ENCODE measurements at places on chromosomes 3 and 15.
A peak's percentile ranks its signal among the peaks of the same experiment; 100 is the strongest.

- no peak for DNase-seq
These were observed 97.4 kb upstream of the RBMS3 start for GRCh38 chr3:29183346-29184087.

GRCh38 chr3:127172781-127173515 lies 20.0 kb upstream of the PRR23E start:
- DNase-seq, result no peak

GRCh38 chr3:81931265-81932251 lies 170.1 kb upstream of the GBE1 start:
- DNase-seq, result peak; percentile 1

DNA sequence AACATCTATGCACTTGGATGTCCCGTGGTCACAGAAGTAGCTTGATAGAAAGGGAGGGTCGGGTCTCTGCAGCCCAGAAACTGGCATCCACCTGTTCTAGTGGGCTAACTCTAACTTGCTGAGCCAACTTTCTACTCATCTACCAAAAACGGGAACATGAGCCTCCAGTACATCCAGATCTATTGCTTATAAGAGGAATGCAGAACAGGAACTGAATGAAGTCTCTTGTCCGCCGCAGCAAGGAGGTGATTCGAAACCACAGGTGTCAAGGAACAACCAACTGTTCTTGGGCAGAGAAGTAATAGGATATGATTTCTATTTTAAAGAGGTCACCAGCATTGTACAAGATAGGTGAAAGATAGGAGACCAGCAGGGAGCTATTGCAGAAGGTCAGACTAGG lies 17.9 kb downstream of the TERC start:
- no peak for DNase-seq

GRCh38 chr15:29044503-29044901 lies 158.7 kb downstream of the APBA2 start:
- no peak for DNase-seq

DNA sequence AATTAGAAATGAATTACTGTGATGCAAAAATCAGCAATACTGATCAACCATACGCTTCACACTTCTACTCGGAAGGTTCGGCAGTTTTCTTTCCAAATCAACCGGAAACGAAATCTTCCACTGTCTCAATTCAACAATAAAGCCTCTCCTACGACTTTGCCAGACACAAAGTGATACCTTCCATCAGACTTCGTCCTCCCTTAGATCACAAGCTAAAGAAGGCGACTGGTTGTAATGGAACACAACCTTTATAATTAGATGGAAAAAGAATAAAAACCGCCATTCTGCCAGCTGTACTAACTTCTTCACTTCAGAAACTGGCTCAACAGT lies 618 bp downstream of the PARL start:
- DNase-seq, result no peak

DNA sequence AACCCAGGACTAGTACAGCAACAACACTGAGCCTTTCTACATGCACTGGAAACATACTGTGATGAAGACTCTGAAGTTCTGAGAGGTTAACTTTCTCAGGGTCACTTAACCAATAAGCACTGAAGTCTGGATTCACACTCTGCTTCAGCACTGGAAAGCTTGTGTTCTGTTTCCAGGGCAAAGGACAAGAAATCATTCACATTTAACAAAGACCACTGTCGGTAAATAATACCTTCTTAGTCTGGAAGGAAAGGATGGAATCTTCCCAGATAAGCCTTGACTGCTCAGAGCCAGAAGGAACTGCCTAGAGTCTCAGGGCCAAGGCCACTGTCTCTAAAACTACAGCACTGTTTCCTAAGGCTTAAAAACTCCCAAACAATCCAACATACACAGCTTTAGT lies 4.3 kb upstream of the GLYCTK start:
- no peak for DNase-seq

DNA sequence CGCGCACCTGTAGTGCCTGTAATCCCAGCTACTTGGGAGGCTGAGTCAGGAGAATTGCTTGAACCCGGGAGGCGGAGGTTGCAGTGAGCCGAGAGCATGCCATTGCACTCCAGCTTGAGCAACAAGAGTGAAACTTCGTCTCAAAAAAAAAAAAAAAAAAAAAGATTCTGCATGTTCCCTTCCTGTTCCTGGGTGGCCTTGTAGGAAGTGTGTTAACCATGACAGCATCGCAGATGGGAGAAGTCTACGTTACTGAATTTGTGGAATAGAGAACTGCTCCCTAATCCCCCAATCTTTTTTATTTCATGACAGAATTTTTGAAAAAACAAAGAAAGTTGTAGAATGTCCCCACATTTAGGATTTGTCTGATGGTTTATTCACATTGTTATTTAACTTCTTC lies 45.4 kb downstream of the FOXL2 start:
- no peak for DNase-seq

DNA sequence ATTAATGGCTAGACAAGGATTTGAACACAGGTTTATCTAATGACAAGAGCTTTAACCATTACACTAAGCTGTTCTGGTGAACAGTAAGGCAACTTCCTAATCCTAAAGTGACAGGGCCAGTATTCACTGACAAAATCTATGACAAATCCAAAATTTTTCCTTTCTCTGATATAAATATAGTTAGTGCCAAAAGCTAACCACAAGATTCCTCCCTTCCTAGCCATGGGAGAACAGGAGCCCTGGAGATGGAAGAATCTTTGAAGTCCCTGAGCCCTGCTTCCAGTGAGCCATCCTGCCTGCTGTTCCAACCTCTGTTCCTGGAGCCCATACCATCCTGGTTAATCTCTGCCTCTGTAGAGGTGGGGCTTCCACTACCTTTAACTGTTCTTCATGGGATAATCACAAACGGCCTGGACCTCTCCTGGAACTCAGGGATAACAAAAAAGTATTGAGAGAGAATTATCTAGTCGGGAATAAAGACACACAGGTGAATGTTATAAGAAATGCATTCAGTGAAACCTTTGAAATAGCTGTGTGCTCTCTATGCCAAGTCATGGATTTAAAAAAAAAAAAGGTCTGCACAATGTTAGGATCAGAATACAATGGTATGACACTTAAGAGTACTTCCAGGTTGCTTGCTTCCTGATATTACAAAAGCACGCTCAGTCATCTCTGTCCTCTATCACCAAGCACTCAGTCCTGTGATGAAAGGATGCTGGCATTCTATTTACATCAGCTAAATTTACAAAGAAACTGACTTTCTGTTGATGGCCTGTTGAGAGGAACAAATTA lies 235.8 kb downstream of the SUCLG2 start:
- no peak for DNase-seq

DNA sequence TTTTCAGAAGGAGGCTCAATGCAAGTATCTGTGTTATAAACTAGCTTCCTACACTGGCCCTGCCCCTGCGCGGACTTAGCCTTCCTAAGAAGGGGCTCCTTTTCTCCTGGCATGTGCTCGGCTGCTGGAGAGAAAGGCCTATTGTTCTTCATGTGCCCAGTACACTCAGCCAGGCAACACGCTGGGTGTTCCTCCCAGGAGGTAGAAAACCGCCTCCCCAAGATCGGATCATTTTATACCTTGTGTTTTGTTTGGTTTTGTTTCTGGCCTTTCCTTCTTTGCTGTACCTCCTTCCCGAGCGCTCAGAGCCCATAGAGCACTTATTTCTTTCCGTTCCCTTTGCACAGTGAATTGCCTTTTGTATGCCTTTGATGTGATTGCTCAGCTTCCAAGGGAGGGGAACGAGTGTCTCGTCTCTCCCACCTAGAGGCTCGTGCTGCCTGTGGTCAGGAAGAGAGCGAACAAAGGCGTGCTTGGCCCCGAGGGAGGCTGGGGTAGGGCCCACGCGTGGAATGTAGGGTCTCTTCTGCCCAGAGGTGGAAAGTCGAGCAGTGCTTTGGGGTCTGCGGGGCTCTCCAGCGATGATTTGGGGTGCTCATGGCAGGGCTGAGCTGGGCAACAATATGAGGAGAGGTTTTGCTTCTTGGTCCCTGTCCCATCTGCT lies 30.0 kb downstream of the CCNL1 start:
- no peak for DNase-seq

GRCh38 chr15:56272454-56272853 lies 28.8 kb upstream of the RFX7 start:
- DNase-seq, result no peak

GRCh38 chr3:43389388-43390254 lies 103.3 kb downstream of the SNRK start:
- no peak for DNase-seq

GRCh38 chr3:123610331-123610730 lies 25.5 kb upstream of the HACD2 start:
- no peak for DNase-seq

- DNase-seq, result no peak
These were observed 10.5 kb downstream of the ABCF3 start for GRCh38 chr3:184196536-184196935.

- DNase-seq, result no peak
These were observed 209.3 kb upstream of the PPP2R3A start for GRCh38 chr3:135756106-135756668.

DNA sequence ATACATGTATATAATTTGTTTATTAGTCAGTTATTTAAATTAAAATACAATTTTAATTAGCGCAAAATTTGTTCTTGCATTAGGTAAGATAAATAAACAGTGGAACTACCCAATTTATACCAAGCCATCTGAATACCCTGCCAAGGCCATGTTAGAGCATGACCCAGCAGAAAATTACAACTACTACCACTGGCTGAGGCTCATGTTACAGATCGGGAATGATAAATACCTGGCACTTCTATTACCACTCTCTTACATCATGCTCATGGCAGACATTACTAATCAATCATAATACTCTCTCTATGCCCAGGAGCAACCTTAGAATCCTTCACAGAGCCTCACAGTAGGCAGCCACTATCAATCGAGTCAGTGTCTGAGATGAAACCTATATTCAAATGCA lies 21.2 kb upstream of the LMOD3 start:
- no peak for DNase-seq

- no peak for DNase-seq
These were observed 224.8 kb upstream of the DCBLD2 start for GRCh38 chr3:99126316-99126715.

- DNase-seq, result no peak
These were observed 77.0 kb downstream of the MAGI1 start for GRCh38 chr3:65961733-65962132.

DNA sequence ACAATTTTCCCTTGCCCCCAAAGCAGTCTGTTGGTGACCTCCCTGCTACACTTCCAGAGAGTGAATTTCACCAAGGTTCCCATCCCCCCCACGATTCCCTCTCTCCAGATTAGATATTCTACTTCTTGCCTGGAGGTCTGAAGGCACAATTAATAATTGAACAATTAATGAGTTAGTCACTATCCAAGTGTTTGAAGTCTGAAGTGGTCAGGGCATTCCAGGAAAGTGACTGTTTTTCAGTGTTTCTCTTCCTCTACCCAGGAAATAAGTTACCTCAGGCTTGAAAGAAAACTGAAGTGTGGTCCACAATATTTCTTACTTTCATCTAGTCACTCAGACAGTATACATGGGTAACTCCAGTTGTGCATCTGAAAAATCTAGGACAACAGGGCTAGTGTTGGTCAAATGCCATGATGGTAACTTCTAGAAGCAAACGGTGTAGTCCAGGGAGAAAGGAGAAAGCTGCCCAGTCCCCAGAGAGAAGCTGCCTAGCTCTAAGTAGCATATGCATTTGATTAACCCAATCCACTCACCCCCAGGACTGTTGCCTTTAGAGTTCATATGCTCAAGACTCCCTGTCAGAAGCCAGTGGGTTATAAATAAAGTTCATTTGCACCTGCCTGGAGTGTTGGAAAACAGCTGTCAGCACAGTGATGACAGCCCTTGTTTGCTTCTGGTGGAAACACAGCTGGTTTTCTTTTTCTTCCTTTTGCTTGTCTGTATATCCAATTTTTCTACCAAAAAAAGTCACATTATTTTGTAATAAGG lies 2.3 kb upstream of the TM4SF4 start:
- no peak for DNase-seq

GRCh38 chr3:174365796-174366195 lies 493.3 kb upstream of the NAALADL2 start:
- DNase-seq, result no peak

DNA sequence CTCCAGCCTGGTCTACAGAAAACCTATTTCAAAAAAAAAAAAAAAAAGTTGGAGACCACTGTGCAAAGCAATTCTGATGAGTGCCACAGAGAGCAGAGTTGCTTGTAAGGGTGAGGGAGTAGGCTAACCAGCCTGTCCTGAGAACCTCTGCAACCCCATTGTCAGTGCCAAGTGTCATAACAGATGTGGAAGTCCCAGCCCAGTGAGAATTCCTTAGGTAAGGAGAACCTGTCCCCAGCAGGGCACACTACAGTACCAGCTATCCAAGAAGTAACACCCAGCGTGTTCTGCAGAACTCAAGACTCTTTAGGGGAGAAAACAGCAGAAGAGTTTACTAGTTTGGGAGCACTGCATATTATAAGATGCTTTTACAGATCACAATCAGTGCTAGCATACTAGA lies 156.3 kb downstream of the LIPC start:
- no peak for DNase-seq

DNA sequence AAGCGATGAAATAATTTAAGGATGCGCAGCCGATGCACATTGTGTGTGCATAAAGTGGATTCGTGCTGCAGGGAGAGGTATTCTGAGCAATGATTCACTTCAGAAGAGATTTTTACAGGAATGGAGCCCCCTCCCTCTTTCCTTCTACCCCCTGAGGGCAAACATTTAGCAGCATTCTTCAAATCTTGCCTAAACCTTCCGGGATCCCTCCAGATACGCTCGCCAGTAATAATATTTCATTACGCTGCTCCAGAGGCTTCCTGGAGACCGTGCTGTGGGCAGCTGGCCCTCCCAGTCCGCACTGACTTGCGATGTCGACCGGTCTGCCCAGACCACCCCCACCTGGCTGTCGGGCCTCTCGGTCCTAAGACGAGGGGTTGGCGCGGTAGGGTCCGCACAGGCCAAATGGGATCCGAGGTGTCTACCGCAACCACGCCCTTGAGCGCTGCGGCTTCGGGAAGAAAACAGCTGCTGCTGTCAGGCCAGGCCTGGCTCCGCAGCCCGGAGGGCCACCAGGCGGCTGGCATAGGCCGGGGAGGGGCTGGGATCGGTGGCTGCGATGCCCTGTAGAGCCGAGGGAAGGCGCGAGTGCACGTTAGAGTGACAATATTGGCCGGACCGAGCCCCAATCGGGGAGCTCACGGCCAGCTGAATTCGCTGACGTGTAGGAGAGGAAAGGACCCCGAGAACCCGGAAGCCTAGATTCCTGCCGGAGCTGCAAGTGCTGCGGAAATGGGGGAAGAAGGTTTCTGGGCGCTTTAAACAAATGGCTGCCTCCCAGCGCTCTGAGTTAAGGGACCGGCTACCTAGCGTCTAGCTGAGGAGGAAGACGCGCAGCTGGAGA lies 14.3 kb downstream of the ZIC4 start:
- peak; percentile 87 for DNase-seq

DNA sequence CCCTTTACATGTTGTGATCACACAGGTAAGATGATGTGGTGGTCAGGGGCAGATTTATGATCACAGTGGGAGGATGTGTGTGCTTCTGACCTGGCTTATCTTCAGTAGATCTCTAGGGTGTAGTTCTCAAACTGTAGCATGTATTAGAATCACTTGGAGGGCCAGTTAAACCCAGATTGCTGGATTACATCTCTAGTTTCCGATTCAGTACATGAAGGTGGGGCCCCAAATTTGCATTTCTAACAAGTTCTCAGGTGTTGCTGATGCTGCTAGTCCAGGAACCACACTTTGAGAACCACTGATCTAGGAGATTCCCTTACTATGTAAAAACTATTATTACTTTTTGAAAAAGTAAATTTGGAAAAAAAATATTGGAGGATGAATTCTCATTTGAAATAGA lies 199.3 kb upstream of the GOLIM4 start:
- no peak for DNase-seq

Measured in HuH-7 (cell line).